ENCODE measurements at places on chromosomes 6 and 20.

DNA sequence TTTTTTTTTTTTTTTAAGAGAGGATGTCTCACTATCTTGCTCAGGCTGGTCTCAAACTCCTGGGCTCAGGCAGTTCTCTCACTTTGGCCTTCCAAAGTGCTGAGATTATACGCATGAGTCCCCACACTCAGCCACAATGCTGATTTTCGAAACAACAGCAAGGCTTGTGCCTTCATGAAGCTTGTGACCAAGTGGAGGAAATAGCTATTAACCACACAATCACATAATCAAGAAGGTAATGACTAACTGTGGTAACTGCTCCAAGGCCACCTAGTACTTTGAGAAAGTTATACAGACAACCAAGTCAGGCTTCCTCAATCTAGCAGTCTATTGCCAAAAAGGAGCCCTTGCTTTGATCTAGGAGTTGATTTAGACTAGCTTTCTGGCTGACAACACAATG is 46.3 kb downstream of the SOD2 start:
- no peak for DNase-seq

DNA sequence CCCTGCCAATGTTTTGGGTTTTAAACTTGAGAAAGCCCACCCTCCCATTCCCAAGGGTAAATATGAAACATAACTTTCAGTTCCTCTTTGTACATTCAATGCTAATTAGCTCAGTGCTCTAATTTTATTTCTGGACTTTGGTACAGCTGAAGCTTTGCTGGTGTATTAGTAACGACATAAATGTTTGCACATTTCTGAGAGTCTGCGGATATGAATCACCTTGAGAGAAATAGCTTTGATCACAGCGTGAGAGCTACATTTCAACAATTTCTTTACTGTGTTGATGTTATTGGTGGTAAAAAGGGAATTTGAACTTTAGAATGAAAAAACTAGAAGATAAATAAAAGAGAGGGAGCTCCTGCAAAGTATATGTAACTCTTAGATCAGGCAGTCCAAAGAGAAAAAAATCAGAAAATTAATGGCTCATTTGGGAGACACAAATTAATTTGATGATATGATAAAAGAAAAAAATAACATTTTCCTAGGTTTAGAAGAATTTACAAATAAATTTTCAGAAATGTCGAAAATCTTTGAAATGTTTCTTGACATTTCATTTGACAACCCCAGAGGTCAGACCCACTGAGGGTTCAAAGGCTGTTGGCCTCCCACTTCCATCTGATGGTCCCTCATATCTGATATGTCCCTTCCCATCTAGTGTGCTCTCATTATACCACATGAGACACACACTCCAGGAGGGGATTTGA is 38.5 kb upstream of the CAP2 start:
- no peak for DNase-seq

- DNase-seq, result no peak
These were observed 80.5 kb upstream of the SYNDIG1 start for GRCh38 chr20:24388828-24389380.

- DNase-seq, result no peak
These were observed 6.5 kb downstream of the FAM8A1 start for GRCh38 chr6:17606606-17607005.

DNA sequence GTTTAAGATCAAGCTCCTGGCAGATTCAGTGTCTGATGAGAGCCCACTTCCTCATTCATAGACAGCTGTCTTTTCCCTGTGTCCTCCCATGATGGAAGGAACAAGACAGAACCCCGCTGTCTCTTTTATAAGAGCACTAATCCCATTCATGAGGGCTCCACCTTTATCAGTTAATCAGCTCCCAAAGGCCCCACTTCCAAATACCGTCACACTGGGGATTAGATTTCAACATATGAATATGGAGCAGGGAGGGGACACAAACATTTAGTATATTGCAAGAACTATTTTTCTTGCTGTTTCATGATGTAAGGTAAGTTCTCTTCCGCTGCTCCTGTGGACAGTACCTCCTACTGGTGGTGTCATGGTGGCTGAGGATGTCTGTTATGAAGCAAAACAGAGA is 158.3 kb upstream of the IRAK1BP1 start:
- DNase-seq, result no peak

DNA sequence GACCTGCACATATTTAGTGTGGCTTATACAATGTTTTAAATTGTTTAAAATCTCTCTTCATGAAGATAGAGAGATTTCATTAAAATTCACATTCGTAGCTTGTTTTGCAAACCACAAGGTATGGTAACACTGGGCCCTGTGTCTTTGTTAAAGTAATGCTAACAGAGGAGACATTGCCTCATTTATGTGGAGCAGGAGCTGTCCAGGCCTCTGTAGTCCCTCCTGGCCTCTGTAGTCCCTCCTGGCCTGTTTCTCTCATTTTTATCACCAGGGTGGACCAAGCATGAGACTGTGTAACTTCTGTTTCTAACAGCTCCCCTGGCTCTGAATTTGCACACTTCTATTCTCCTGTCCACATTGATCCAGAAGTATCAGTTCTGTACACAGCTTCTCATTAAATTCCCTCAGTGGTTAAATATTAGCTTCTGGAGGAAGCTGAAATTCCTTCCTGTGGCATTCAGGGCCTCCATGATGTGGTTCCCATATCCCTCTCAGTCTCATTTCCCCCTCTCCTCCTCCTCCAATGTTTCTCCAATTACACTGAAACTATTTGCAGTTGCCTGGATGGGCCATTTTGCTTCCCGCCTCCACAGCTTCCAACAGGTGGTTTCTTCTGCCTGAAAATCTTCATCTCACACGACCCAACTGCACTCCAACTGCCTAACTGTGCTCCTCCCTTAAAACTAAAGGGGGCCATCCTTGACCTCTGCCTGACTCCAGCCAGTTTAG is 340.4 kb downstream of the SYNE1 start:
- no peak for DNase-seq

- DNase-seq, result no peak
These were observed 190.9 kb upstream of the SUPT3H start for GRCh38 chr6:45568626-45569025.

- DNase-seq, result no peak
These were observed 84.0 kb upstream of the ZNF217 start for GRCh38 chr20:53677447-53678314.

GRCh38 chr20:1301031-1301529 is 27.9 kb downstream of the SDCBP2 start:
- DNase-seq, result no peak

DNA sequence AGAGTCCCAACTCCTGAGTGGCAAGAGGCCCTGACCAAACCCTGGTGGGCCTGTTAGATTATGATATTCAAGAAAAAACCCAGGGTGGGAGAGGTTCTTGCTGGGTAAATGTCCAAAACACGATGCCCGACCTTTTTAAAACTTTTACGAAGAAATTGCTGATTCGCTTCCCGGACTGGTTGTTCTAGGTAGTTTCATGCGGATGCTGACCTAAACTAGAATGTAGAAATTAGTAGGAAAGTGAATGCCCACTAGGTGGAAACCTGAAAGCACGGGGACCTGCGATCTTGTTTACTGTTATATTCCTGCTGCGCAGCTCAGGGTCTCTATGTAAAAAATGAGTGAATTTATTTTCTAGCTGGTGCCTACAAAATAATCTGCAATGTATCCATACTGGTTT is 2.3 kb downstream of the RAE1 start:
- DNase-seq, result no peak

- DNase-seq, result no peak
These were observed 98.7 kb upstream of the SGK1 start for GRCh38 chr6:134416418-134417154.

GRCh38 chr20:50680105-50680960 is 11.0 kb downstream of the RIPOR3 start:
- no peak for DNase-seq

GRCh38 chr6:109467696-109468095 is 12.1 kb upstream of the MICAL1 start:
- DNase-seq, result no peak

- DNase-seq, result peak; percentile 77
These were observed 10.5 kb upstream of the PCMTD2 start for GRCh38 chr20:64244870-64245603.

DNA sequence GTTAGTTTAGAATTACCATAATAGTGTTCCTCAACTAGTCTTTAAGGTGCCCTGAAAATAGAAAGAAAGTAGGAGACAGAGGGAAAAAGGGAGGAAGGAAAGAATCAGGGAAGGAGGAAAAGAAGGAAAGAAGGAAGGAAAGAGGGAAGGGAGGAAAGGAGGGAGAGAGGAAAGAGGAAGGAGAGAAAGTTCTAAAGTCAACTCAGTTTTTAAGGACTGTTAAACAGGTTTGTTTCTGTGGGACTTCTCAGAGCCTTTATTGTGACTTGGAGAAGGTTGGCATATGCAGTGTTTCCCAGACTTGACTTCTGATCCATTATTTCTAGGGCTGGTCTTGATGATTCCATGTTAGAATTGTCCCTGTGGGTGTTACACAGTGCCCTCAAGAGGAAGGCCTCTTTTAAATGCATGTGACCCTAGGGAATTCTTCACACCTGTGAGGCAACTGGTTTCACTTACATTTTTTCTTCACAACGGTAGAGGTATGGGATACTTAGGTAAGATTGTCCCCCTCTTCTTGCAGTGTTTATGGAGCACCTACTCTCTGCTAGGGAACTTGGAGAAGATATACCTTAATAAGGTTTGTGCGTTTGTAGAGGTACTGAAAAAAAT is 132.7 kb upstream of the GMDS start:
- no peak for DNase-seq

DNA sequence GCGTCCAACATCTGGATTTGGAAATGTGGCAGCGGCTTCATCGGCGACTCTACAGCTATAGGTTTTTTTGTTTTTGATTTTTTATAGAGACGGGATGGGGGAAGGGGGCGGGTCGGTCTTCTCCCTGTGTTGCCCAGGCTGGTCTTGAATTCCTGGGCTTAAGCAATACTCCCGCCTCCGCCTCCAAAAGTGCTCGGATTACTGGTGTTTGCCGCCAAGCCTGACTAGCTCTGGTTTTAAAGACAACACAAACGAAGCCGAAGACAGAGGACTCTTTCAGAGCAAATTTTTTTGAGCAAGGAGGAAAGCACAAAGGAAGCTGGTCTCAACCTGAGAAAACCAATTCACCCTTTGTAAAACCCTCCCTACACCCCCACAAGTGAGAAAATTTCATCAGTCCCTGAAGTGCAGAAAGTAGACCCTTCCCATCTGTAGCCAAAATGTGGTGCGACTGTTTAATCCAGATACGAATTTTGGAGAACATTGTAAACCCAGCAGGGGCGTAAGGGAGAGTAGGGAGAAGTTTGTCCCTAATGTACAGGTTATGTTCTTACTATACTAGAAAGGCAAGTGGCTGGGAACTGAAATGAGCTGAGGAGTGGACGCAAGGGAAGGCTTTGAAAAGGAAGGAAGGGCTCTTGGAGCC is 185.9 kb downstream of the TRIM27 start:
- no peak for DNase-seq

DNA sequence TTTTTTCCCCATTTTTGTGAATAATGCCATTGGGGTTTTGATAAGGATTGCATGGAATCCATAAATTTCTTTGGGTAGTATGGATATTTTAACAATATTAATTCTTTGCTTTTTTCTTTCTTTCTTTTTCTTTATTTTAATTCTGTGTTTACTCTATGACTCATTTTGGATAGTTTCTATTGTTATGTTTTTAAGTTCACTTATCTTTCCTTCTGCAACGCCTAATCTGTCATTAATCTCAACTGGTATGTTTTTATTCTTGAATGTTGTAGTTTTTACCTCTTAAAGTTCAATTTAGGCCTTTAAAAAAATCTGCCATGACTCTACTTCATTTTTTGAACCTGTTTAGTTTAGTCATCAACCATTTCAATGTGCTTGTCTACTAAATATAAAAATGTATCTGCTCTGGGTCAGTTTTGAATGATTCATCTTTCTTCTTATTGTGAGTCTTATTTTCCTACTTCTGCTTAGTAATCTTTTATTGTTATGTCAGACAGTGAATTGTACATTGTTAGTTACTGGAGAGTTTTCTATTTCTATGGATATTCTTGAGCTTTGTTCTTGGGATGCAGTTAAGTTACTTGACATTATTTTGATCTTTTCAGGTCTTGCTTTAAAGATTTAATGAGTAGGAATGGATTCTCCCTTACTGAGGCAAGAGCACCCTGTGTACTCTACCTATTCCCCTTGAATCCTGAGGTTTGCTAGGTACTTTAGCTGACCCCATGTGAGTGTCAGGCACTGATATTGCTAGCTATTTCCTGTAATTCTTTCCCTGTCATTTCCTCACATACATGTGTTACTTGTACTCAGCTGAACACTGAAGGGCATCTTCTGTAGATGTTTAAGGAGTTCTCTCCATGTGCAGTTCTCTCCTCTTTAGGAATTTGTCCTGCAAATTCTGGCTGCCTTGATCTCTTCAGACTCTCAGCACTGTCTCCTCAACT is 104.2 kb downstream of the TFAP2B start:
- DNase-seq, result no peak

GRCh38 chr6:80547827-80548226 is 441.4 kb downstream of the BCKDHB start:
- DNase-seq, result no peak

DNA sequence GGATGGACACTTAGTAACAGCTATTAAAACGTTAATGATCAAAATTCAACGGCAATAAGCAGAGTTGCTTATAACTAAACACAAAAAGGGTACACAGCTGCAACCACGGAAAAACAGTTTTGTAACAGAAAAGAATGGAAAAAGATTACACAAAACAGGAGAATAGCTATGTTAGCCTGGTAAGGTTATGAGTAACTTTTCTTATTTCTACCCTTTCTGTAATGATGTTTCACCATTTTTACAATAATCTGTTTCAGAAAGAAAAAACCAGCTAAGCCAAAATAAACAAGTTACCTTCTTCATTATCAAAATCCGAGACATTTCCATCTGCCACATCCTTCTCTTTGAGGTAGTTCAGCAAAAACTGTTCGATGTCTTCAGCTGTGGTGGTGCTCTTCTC is 27.4 kb downstream of the TTI1 start:
- no peak for DNase-seq

- DNase-seq, result no peak
These were observed 191.0 kb downstream of the BACH2 start for GRCh38 chr6:90105506-90106170.

- DNase-seq, result no peak
These were observed 93.9 kb upstream of the BTN3A2 start for GRCh38 chr6:26270903-26271667.

DNA sequence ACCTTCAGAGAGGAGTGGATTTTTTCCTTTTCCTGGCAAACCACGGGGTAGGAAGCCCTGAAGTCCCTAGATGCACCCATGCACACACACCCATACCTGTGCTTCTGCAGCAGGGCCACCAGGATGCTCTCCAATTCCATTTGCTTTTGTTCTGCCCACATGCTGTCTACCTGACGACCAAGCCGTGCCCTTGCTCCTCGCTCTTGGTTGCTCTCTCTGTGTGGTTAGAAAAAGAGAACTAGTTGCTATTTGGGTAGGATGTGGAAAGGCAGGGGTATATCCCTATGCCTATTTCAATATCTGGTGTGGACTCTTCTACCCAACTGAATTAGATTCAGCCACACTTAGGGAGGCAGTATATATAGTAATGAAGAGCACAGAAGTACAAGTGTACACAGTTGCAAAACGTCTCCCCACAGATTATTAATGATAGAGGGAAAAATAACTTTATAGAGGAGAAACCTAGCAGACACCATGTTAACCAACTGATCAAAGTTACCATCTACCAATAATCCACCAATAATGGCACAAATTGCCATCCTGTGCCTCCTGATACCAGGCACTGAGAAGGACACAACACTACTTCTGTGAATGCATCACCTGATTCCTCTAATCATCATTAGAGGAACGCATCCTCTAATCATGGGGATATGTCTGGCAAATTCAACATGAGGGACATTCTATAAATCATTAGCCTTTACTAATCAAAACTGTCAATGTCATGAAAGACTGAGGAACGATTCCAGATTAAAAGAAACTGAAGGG is 7.3 kb downstream of the GHRH start:
- DNase-seq, result no peak

- DNase-seq, result no peak
These were observed 150.3 kb downstream of the NKAIN2 start for GRCh38 chr6:123953920-123954319.

All from mesenteric fat pad (tissue), 1 donor.